ENCODE measurements at places on chromosomes 2 and 18. TPM values are rescaled to one million over a fixed set of nuclear protein-coding genes. Genes with fewer than 3 reads are reported as not detected.

Gene ANKRD62
- not detected for total RNA-seq

Gene CNTNAP5
- total RNA-seq = 0.58 TPM

Gene ABCB11
- 0.06 TPM for total RNA-seq

Gene SNRPD1
- 36.4 TPM for total RNA-seq

Gene PRKAG3
- 5.0 TPM for total RNA-seq
